ENCODE measurements at places on chromosomes 7 and 10. TPM values are rescaled to one million over a fixed set of nuclear protein-coding genes. Genes with fewer than 3 reads are reported as not detected.
A peak's percentile ranks its signal among the peaks of the same experiment; 100 is the strongest.

DNA sequence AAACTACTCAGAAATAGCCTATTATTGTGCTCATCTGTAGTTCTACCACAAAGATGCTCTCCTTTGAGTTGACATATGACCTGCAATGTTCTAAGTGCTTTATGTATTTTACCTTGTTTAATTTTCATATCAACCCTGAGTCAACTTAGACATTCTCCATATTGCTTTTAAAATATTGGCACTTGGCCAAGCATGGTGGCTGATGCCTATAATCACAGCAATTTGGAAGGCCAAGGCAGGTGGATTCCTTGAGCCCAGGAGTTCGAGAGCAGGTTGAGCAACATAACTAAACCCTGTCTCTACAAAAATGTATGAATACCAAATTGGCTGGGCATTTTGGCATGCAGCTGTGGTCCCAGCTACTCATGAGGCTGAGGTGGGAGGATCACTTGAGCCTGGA, 50.6 kb downstream of the PRKG1 start:
- DNase-seq, result peak; percentile 5

- no peak for DNase-seq
Measured at GRCh38 chr7:96819111-96819700, 109.6 kb upstream of the SEM1 start.

- DNase-seq, result no peak
Measured at GRCh38 chr10:116138897-116139296, 134.1 kb downstream of the GFRA1 start.

- DNase-seq, result no peak
Measured at GRCh38 chr10:101215397-101216206, 13.7 kb downstream of the LBX1 start.

DNA sequence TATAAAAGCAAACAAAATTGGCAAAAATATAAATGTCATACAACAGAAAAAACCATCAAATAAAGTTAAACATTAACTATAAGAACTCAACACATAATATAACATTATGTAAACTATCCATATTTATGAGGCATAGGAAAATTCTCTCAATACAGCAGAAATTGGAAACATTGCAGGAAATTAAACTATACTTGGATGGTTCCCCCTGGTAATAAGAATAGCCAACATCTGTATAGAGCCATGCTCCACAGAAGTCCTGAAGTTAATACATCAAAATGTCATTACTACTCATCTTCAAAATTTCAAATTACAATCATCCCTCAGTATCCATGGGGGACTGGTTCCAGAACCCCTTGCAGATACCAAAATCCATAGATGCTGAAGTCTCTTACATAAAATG, 350.5 kb downstream of the PARD3 start:
- DNase-seq, result no peak

- no peak for DNase-seq
Measured at GRCh38 chr7:80740778-80741545, 102.5 kb downstream of the CD36 start.

- peak; percentile 71 for DNase-seq
Measured at GRCh38 chr7:27168265-27168947, 3.1 kb upstream of the HOXA9 start.

DNA sequence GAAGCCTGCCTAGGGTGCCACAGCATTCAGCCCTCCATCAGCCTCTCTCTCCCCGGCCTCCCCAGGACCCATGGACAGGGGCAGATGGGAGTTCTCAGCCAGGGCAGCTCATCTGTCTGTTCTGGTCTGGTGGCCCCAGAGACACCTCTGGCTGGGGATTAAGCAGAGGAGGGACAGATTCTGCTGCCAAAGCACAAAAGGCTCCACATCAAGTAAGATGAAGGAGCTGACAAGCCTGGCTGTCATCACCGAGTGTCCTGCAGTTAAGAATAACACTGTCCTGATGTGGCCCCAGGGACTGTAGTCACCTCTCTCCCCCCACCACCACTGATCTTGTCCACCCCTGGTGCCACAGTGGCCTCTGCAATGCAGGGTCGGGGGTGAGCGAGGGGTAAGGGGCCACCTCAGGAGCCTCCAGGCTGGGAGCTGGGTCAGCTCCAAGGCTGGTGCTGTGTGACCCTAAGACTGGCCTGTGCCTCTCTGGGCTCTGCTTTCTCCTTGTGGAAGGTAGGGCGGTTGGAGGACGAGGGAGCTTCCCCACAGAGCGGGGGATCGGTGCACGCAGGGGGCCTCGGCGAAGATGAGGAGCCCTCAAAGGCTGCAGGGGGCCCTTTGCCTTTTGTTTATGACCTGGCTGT, 18.7 kb downstream of the C10orf105 start:
- DNase-seq, result no peak

DNA sequence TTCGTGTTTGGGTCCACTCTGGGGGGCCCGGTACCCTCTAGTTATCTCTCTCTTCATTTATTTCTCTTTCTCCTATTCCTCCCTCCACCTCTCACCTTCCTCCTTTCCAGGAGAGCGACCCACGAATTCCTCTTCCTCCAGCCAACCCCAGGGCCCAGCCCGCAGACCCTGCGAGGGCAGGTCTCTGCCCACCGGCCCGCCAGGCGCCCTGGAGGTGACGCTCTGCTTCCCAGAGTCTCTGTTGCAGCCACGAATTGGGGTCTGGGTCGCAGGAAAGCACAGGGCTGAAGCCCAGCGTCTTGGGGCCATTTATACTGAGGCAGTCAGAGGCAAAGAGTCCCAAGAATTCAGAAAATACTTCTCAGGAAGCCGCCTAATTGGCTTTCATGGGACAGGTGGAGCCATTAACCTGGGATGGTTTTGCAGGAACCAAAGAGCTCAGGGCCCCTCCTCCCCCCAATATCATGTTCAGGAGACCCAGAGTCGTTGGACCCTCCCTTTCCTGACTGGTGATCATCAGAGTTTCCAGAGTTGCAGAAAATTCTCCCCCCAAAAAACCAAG, 2.7 kb upstream of the EN2 start:
- DNase-seq, result no peak

DNA sequence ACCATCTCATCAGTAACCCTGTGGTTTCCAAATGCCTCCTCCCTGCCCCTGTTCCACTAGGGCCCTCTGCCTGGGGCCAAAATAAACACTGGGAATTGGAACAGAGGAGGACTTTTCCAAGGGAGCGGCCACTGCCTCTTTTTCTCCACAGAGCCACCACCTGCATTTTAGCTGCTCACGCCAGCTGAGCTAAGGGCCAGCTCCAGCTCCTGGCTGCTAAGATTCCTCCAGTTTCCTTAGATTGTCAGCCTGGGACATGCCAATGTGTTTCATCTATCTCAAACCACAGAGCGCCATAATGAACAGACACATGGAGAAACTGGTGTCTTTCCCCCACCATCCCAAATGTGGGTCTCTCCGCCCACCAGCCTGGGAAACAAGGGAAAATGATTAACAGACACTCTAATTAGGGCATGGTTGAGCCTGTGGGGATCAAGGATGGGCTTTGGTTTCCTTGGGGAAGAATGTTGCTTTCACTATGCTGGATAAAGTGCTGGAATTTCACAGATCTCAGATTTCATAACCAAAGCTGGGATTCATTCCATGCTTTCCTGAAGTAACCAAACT, 52.2 kb downstream of the ASB13 start:
- no peak for DNase-seq

DNA sequence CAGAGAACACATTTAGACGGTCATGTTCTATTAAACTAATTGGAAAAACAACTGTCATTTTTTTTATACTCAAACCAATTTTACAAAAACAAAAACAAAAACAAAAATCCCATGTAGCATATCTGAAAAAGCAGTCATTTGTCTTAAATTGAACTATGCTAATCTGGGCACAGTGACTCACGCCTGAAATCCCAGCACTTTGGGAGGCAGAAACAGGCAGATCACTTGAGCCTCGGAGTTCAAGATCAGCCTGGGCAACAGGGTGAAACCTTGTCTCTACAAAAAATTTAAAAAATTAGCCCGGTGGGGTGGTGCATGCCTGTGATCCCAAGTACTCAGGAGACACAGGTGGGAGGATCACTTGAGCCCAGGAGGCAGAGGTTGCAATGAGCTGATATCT, 253.4 kb downstream of the DOCK4 start:
- DNase-seq, result no peak

DNA sequence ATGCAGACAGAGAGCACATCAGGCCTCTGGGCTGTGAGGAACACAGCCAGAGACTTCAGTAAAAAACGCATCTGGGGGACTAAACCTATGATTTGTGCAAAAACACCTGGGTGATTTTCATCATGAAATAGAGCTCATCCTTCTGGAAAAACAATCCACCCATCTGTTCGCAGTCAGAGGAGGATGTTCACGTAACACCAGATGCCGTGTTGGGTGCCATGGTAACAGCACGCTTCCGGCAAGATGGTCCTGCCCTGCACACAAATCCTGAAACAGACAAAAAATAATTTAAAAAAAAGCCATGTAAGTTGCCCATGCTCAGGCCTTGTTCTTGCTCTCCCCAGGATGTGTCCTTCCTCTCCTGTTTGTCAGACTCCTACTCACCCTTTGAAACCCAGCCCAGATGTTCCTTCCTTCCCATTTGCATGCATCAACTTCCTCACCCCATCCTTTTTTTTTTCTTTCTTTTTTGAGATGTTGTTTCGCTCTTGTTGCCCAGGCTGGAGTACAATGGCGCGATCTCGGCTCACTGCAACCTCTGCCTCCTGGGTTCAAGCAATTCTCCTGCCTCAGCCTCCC, 28.3 kb upstream of the GNA12 start:
- DNase-seq, result no peak

- peak; percentile 30 for DNase-seq
Measured at GRCh38 chr7:100603726-100604027, 1.5 kb downstream of the PCOLCE start.

DNA sequence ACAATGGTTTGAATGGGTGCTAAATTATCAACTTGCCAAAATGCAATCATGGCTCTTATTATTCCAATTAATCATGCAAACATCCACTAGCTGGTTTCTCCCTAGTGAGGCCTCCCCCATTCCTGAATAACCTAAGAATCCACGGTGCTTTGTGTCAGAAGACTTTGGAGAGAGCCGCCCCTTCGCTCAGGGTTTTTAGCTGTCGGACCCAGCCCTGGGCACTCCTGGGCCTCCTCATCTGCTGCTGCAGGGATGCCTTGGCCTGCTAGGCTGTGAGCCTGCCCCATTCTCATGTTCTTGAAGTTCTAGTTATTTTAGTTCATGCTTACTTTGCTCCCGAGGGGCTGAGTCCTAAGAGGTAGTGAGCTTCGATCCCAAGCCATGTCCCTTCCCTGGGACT, 34.1 kb upstream of the SFRP5 start:
- no peak for DNase-seq

DNA sequence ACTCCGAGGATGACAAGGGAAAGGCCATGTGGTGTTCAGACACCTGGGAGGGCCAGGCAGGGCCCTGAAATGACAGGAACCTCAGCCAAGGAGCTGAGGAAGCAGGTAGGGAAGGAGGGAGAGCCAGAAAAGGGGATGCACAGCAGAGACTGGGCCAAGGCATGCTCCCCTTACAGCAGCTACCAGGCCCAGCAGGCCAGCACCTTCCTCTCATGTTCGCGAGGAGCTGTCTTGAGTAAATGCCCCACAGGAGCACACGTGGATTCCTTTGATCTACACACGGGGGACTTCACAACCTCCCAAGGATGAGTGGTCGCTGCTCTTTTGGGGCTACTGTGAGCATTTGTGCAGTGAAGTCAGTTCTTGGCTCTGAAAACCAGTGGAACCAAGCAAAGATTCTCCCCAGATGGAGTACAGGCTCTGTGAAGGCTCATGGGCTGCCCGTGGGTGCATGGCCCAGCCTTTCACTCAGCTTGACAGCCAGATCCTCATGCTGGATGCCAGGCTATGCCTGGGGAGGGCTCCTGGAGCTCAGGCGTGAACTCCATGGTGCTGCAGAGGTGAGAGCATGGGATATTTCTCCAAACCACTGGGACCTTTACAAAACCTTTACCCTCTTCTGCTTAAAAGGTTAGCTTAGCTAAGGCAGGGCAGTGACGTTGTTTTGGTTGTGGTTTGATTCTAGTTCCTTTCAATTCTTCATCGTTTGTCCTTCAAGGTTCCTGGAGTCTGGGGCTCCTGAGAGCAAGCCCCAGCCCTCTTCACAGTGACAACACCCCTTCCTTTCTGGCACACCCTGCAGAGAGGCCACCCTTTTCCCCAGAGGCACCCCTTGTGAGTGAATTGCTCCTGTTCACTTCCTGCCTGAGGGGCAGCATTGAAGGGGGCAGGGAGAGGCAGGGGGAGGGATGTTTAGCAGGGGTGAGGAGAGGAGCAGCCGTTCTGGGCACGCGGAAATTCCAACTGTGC, 74.2 kb upstream of the ZPBP start:
- peak; percentile 44 for DNase-seq

- no peak for DNase-seq
Measured at GRCh38 chr10:122021828-122022227, 32.9 kb downstream of the TACC2 start.

GRCh38 chr7:33762911-33763306, 142.4 kb upstream of the BMPER start:
- no peak for DNase-seq

GRCh38 chr10:71790749-71791440, 17.6 kb upstream of the VSIR start:
- DNase-seq, result no peak

SUV39H2 gene
- 42.9 TPM for total RNA-seq

GCK gene
- 0.53 TPM for total RNA-seq

NUTM2D gene
- total RNA-seq, result 1.3 TPM

CALHM3 gene
- total RNA-seq, result not detected

TMEM176A gene
- not detected for total RNA-seq

PRKG1 gene
- not detected for total RNA-seq

CARD11 gene
- total RNA-seq, result 108 TPM

FEZF1 gene
- not detected for total RNA-seq

TLL2 gene
- not detected for total RNA-seq

DPP6 gene
- not detected for total RNA-seq
